GM12891 (cell line): ENCODE measurements at places on chromosomes 5 and 9.
A peak's percentile ranks its signal among the peaks of the same experiment; 100 is the strongest.

- DNase-seq, result no peak
Observed at GRCh38 chr5:139822553-139823425, 27.2 kb downstream of the PSD2 start.

DNA sequence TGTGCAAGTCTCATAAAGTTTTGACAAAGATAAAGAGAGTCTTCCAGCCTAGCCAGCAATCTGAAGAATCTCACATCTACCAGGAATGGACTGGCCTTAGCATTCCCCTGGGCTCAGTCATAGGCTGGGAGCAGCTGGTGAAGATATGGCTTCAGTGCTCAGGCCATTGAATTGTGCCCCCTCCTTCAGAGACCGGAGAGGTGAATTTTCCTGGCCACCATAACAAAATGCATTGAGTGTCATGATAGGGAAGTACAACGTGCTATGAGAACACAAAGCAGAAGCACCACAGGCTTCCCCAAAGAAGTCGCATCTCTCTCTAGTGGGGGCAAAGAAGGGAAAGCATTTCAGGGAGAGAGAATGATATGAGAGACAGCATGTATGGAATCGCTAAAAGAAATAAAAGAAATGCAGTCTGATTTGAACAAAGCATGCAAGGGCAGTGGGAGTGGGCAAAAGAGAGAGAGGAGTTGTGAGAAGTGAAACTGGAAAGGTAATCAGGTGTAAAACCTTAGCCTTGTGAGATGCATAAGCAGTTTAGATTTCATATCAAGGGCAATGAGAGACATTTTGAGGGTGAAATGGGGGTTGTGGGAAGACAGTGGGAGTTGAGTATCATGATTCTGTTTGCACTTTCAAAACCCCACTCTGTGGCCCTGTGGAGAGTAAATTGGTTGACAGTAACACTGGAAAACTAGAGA is 57.1 kb upstream of the NMUR2 start:
- DNase-seq, result peak; percentile 7

DNA sequence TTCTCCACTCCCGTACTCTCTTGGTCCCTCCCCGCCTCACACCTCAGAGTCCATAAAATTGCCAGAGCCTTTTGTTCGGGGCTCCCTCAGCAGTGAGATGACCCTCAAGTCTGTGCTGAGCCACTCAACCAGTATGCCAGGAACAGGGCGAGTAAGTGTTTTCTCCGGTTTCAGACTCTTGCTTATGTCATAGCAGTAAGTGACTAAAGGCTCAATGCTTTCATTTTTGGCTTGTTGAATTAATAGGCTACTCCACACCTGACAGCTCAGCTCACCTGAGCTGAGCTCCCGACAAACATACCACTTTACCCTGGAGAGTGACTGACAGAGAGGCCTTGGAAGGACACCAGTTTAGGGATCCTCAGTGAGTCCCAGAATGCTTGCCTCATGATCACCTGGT is 30.5 kb downstream of the PCSK1 start:
- no peak for DNase-seq

GRCh38 chr9:126516936-126517832 is 96.5 kb upstream of the LMX1B start:
- peak; percentile 52 for DNase-seq

- DNase-seq, result no peak
Observed at GRCh38 chr9:6049798-6050197, 34.4 kb upstream of the RANBP6 start.

DNA sequence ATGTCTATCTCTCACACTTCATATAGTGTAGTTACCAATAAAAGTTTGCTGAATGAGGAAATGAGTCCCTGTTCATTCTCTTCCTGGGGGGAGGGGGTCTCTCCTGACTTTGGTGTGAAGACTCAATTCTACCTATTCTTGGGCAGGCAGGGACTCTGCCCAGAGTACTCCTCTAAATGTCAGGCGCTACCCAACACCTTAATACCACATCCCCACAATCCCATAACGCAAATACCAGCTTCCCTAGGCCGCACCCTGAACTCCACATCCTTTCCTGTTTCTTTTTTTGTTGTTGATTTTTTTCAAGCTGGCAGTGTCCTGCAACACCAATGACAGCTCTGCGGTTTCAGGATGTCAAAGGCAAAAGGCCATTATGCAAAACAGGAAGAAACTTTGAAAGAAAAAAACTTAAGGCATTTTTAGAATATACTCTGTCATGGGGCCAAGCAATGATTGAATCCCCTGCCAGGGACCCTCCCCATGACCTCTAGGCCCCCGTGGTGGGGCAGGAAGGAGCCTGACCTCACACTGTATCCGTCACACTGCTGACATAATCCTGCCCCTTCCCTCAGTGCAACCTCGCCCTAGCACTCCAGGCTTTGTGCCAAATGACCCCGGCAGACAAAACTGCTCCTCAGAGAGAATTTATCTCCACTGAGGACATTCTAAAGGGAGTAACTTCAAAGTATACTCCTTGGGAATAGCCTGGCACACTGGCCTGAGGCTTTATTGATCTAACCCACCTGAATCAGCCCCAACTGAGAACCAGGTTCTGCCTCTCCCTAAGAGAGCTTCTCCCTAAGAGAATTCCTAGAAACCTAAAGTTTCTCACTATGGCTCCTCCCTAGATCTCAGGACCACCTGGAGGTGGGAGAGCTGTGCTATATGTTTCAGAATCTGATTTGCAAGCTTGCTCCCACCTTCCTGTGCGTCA is 8.0 kb downstream of the B4GALT1 start:
- DNase-seq, result no peak

- DNase-seq, result no peak
Observed at GRCh38 chr5:54401515-54401914, 54.0 kb upstream of the HSPB3 start.

GRCh38 chr9:74275872-74276508 is 221.1 kb upstream of the RORB start:
- DNase-seq, result no peak

DNA sequence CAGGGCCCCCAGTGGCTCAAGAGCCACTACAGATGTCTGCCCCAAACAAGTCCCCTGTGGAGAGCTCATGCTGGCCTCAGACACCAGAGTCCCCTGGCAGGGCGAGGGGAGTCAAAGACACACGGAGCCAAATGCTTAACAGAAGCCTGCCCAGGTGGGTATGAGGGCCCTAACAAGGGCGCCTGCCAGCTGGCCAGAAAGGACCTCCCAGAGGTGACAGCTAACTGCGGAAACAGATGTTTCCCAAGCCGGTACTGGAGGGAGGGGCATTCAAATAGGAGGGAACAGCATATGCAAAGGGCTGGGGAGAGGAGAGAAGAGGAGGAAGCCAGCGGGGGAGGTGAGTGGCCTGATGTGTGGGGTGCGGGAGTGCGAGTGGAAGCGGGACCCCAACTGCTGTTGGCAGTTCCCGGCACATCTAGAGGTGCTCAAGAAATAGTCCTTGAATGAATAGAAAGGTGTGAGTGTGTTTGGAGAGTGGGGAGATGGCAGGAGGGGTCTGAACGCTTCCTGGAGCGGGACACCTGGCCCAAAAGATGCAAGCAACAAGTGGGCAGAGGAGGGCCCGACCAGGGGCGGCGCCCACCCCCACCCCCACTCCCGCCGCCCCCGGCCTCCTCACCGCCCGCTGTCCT is 824 bp downstream of the MXD3 start:
- DNase-seq, result no peak

- no peak for DNase-seq
Observed at GRCh38 chr5:38347040-38347763, 88.8 kb downstream of the EGFLAM start.

DNA sequence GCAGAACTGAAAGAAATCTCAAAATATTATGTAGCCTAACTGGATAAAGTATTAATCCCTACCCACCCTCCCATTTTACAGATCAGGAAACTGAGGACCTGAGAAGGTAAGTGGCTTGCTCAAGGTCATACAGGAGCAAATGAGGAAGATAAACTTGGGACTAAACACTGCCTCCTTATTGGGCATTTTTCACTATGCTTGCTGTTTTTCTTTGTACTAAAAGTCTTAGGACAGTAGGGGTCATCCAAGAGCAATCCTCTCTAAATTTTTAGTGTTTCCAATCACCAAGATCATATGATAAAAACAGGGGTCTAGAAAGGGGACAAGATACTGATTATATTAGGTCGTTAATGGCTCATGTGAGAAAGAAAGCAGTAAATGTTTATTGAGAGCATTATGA is 80.8 kb downstream of the RORB start:
- no peak for DNase-seq

- no peak for DNase-seq
Observed at GRCh38 chr5:150853561-150853960, 7.2 kb downstream of the IRGM start.

DNA sequence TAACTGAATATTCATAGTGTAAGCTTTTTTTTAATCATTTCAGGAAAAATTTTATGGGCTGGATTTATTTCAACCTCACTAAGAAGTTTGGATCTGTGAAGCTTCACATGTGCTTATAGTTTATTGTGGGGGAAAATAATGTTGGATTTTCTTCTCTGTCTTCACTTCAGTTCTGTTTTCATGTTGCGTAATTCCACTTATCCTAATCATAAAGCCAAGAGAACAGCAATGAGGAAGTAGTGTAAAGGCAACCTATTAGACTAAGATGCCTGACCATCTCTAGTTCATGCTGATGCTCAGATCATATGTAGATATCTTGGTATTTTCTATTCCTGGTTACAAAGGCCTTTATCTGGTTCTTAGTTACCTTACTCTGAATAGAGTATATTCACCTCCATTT is 50.0 kb downstream of the CD180 start:
- no peak for DNase-seq

- DNase-seq, result no peak
Observed at GRCh38 chr9:121197132-121197531, 4.5 kb downstream of the RAB14 start.

DNA sequence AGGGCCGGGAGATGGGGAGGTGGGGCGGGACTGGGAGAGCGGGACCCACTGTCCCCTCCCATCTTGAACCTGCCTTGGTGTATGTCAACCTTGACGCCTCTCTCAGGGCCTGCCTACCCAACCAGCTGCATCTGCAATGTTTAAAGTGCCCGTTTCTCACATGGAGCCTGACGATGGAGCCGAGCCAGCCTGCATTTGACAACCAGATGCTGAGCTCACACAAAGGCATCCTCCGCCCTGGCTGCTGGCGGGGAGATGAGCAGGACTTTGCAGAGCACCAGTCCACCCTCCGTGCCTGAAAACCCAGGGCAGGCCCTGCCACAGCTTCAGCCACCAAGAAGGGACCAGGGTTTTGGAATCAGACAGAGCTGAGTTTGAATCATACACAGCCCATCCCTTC is 141.1 kb upstream of the SMIM23 start:
- no peak for DNase-seq

- DNase-seq, result no peak
Observed at GRCh38 chr5:61275841-61276240, 56.2 kb upstream of the ZSWIM6 start.

DNA sequence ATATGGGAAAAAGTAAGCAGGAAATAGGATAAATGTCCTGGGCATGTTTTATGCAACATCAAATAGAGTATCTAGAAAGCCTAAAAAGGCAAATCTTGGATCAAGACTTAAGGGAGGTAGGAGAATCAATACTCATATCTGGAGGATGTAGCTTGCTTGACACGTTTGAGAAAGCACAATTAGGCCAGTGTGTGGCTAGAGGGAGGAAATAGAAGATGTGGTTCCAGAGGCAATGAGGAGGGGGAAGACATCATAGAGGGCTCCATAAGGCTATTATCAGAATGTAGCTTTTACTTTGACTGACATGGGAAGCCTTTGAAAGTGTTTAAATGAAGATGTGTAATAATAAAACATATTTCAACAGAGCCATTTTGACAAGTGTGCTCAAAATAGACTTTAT is 200.7 kb upstream of the CDH12 start:
- DNase-seq, result no peak

DNA sequence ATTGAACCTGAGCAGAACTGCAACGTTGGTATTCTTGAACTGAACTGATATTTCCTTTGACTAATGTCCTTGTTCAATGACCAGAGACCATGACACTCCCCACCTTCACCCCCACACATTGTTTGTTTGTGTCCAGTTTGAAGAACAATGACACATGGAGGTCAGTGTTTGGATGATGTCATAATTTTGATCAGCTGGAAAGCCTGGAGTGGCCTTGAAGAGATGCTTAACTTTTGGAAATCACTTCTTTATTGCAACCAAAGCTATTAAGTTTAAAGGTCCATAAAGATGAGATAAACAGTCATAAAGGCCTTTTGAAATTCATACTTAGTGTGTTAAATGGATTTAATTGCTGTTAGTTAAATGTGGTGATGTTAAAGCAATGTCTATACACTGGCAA is 92.7 kb downstream of the TMC1 start:
- no peak for DNase-seq

DNA sequence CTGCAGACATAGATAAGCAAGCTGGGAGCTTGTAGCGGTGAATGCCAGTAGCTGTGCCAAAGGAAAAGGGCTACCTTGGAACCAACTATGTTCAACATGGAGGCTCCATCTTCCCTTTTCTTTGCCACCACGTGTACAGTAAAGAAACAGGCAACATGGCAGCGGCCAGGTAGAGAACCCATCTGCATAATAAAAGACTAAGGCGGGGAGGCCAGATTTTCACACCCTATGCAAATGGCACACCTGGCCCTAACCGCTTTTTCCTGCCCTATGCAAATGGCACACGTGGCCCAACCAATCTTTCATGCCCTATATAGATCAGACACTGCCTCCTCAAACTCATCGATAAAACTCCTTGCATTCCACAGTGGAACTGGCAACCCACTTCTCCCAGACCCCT is 477.5 kb upstream of the EDIL3 start:
- no peak for DNase-seq

DNA sequence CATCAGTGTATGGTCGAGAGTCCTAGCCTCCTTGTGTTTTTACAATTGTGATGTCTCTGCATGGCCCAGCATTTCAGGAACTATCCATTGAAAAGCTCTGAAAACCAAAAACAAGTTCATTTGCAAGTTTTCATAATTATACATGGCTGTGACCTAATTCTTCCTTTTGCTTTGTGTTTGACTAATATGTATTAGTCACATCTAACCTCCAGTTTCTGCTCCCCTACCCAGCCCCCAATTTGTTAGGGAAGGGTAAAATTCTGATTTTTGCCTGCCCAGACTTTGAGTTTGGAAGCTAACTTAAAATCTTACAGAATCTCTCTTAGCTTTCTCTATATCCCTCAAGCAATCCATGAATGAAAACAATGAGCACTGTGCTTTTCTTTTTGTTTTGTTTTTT is 128.2 kb upstream of the SEMA6A start:
- DNase-seq, result no peak

DNA sequence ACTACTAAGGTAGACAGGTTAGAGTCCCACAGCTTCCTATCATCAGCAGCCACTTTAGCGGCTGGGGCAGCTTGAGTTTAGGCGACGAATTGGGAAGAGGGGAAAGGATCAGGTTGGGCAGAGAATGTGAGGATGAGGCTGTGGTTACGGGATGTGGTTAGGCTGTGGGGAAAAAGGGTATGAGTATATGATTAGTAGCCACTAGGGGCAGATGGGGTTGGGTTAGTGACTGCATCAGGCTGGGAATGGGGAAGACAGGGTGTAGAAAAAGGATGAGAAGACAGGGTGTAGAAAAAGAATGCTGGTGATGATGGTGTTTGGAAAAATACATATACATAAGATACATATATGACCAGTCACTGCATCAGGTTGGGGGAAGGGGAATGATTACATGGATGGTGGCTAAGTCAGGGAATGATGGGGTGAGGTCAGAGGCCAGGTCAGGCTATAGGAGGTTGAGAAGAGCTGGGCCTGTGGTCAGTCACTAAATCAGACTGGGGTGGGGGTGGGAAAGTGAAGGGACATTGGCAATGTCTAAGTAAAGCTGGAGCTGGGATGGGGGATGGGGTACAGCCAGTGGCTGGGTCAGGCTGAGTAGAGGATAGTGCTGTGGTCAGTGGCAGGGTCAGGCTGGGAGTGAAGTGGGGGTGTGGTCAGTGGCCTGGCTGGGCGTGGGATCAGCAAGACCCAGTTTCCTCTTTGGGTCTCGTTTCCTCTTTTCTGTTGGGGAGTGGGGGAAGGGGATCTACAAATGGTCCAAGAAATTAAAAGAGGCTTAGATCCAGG is 2.1 kb downstream of the TLN1 start:
- no peak for DNase-seq
